Fibroblast of pulmonary artery (primary cell): ENCODE measurements at places on chromosomes 6 and 20.

GRCh38 chr6:132261354-132261753 lies 139.9 kb downstream of the MOXD1 start:
- DNase-seq, result no peak

- DNase-seq, result no peak
These were observed 101.2 kb upstream of the CITED2 start for GRCh38 chr6:139475646-139476045.

- DNase-seq, result peak; percentile 66
These were observed 125.0 kb downstream of the C6orf118 start for GRCh38 chr6:165184192-165184979.

- DNase-seq, result no peak
These were observed 7.4 kb downstream of the CNBD2 start for GRCh38 chr20:35975576-35976373.

DNA sequence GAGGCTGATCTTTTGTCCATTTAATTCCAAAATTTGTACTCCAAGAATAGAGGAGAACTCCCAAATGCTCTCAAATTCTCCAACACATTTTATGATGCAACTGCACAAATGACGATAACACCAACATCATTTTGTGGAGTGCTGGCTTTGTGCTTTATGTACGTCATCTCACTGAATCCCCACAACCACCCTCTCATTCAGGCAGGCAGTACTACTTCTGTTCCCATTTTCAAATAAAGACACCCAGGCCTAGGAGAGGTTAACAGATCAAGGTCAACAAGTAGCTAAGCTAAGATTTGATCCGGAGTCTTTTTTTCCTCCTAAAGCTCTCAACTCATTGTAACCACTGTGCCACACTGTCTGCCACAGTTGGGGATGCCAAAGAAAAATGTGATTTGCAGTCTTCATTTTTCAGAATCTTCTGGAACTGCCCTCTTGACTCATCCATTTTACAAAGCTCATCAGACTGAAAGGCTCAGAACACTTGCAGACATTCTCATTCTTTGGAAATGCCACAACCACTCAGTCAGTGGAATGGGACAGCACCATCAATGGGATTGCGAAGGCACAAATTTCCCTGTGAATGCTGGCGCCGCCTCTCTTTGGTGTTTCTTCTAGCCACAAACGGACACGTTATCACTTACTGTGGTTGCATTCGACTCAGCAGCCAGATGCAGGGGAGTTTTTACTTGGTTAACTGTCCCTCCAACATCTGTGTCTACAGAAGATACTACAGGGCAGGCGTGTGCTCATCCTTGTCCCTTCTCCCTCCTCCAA lies 184.4 kb downstream of the GJA10 start:
- DNase-seq, result no peak

GRCh38 chr6:80329496-80329895 lies 223.0 kb downstream of the BCKDHB start:
- DNase-seq, result no peak

DNA sequence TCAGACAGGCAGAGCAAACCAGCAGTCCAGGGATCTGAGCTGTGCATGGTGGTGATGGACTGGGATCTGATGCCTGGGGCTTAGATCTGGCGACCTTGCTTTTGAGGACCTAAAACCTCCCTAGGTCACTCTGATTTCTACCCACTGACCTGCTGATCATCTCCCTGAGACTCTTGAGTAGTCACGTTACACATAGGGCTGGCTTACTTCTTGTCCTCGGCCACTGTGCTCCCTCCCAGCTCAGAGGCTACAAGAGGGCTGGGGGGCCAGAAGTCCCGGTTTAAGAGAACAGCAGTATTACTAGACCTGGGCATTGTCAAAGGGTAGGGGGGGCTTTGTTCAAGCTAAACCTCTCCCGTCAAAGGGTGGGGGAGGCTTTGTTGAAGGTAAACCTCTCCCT lies 5.5 kb downstream of the DYNLT1 start:
- DNase-seq, result no peak

DNA sequence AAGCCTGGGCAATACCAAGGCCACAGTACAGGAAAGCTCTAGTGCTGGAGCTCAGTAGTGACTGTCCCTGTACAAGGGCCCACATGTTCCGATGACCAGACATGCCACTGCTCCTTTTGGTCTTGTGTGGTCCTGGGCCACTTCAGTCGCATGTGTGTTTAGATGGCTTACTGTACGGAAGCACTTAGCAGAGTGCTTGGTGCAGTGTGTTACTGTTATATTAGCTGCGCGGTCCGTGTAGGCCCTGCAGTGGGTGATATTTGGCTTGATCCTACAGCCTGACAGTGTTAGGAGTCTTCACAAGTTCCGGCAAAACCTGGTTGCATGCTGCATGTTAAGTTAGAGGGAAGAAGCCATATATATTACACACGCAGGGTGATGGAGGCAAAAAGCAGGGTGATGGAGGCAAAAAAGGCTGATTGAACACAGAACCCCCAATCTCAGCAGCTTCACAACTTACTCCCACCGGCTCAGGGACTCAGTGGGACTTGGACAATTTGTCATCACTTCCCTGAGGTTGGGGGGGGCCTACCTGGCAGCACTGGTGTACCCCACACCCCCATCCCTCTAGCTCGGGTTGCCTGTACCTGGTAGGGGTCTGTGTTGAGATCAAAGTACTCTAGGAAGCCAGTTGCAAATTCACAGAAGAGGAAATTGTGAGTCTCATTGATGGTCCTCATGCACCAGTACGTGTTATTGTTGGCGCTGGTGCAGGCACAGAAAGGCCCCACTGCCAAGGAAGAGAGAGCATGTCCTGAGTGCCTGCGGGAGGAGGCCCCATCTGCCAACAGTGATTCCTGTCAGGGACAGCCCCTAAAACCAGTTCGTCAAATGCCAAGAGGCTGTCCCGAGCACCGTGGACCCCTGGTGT lies 122.6 kb downstream of the SULF2 start:
- no peak for DNase-seq

GRCh38 chr20:6708010-6708409 lies 59.5 kb upstream of the BMP2 start:
- DNase-seq, result peak; percentile 74

GRCh38 chr6:157232161-157232895 lies 91.0 kb downstream of the TMEM242 start:
- no peak for DNase-seq

- DNase-seq, result no peak
These were observed 9.5 kb upstream of the PARD6B start for GRCh38 chr20:50721881-50722281.

GRCh38 chr6:97177905-97178304 lies 105.1 kb downstream of the MMS22L start:
- DNase-seq, result peak; percentile 51

GRCh38 chr20:5773589-5773988 lies 23.4 kb downstream of the SHLD1 start:
- DNase-seq, result no peak

DNA sequence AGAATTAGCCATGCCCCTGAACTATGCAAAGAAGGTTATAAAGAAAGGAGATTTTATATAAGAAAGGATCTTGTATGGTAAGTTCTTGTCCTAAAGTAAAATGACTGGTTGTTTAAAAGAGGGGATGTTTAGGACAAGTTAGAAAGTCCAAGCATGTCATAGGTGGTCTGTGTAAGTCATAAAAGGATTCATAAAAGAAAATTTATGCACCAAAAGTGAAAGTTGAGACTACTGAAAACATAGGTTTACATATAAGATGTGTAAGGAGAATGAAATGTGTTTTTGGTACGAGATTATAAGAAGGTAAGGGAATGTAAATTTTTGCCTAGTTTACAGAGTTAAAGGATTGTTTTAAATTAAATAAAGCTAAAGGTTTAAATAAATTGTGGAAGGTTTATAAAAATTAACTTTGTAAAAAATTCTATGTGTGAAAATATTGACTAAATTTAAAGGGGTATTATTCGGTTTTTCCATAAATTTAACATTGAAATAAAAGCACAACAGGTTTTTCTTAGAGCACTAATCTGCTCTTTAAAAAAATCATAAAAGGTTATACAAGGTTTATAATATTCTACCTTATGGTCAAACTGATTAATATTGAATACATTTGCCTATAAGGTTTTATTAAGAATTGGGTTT lies 93.6 kb upstream of the UST start:
- no peak for DNase-seq

- DNase-seq, result no peak
These were observed 11.0 kb downstream of the CD24 start for GRCh38 chr6:106963544-106963943.

GRCh38 chr6:34650823-34651222 lies 45.7 kb downstream of the ILRUN start:
- no peak for DNase-seq

DNA sequence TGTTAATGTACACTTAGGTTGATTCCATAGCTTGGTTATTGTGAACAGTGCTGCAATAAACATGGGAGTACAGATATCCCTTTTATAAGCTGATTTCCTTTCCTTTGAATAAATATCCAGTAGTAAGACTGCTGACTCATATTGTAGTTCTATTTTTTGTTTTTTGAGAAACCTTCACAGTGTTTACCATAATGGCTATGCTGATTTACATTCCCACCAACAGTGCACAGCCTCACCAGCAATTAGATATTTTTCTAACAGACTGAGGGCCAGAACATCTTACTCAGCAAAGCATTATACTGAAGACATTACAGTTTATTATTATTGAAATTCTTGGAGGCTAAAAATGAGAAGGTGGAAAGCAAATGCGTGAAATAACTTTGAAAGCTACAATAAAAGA lies 187.3 kb upstream of the HEY2 start:
- no peak for DNase-seq

DNA sequence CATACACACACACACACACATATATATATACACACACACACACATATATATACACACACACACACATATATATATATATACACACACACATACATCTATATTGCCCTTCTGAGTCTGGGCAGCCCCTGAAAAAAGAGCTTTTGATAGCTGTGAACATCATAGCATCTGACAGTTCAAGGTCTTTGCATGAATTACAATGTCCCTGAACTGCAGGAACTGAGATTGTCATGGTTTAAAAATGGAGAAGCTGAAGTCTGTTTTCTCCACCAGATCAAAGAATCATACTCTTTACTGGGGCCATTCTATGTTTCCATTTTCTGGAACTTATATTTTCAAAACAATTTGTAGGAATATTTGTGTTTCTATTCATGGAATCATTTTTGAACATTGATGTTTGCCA lies 189.8 kb downstream of the ZDHHC14 start:
- no peak for DNase-seq

- no peak for DNase-seq
These were observed 79.0 kb downstream of the BACH2 start for GRCh38 chr6:90217506-90218127.

- DNase-seq, result no peak
These were observed 57.6 kb upstream of the TIAM2 start for GRCh38 chr6:154937306-154938220.

DNA sequence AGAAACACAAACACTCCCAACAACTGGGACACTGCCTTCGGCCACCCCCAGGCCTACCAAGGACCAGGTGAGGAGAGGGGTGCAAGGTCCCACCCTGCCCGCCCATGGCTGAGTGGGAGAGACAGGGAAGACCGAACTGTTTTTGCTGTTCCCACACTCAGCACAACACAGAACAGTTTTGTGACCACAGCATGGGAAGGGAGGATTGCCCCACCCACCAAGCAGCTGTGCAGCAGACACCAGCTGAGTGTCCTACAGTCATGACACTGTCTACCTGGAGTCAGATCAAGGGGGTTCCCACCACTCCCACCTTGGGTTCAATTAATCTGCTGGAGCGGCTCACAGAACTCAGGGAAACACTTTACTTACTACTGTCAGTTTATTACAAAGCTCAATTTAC lies 73.9 kb downstream of the SNX9 start:
- DNase-seq, result no peak

GRCh38 chr20:34581341-34582184 lies 23.0 kb downstream of the MAP1LC3A start:
- DNase-seq, result peak; percentile 85

GRCh38 chr6:137664183-137664582 lies 170.0 kb upstream of the OLIG3 start:
- no peak for DNase-seq

DNA sequence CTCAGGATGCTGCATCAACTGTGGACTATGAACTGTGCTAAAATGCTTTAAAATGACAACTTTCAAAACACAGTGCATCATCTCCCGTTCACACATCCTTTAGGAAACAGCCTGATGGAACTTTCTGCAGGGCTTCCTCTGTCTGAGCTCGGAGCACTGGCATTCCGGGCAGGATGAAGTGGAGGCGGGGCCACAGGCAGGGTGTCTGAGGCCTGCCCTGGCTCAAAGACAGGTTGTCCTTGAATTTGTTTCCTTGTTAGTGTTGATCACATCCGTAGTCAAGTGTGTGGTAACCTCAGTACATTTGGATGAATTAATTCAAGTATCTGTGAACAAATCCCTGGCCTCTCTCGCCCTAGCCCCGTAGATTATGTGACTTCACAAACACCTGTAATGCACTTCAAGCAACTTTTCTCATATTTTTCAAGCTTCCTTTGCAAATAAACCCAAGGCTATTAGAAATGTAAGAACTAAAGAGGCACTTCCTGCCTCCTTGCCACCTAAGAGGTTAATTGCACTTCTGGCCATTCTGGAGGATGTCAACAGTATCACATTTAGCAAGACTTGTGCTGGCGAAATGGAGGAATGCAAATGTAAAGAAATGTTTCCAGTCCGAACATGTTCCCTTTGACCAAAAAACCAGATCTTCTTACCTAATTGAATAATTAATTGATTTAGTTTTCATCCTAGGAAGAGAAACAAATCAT lies 3.1 kb downstream of the CD93 start:
- DNase-seq, result peak; percentile 34

- peak; percentile 35 for DNase-seq
These were observed 208.0 kb downstream of the EYA2 start for GRCh38 chr20:47102629-47103028.

DNA sequence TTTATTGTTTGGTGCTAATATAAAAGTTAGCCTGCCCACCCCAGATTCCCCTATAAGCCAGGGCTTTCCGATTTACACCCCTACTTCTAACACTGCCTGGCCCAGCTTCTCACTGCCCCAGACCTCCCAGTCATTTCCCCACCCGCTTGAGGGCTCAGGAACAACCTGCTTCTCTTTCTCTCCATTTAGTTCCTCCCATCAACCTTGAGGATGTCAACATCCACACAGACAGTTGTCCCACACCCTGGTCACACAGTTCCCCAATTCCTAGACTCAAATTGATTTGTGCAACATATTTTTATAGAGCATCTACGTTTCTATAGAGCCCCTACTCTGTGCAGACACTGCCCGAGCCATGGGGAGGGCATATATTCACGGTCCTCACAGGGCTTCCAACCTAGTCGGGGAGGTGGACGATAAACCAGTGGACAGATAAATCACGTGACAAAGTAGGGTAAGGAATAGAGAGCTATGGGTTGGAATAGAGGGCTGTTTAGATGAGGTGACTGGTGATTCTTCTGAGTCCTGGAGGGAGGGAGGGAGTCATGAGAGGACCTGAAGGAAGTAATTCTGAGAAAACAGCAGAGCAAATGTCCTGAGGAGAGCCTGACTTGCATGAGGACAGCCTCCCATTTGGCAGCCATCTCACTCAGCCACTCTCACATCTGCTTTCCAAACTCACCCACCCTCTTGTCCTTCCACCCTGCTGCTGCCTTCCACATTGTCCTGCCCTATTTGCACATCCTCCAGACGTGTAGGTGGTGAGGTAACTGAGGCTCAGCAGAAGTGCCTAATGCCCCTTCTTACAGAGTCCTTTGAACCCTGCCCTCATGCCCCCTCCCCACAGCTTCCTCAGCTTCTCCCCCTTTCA lies 6.3 kb downstream of the GABRR2 start:
- no peak for DNase-seq

- DNase-seq, result no peak
These were observed 151.7 kb downstream of the THBS2 start for GRCh38 chr6:169101981-169102380.
